ENCODE measurements at places on chromosomes 2 and 18.

GRCh38 chr2:58035352-58035751, 11.3 kb upstream of the VRK2 start:
- DNase-seq, result no peak

- DNase-seq, result no peak
Observed at GRCh38 chr2:182088681-182089320, 103.1 kb downstream of the PPP1R1C start.

DNA sequence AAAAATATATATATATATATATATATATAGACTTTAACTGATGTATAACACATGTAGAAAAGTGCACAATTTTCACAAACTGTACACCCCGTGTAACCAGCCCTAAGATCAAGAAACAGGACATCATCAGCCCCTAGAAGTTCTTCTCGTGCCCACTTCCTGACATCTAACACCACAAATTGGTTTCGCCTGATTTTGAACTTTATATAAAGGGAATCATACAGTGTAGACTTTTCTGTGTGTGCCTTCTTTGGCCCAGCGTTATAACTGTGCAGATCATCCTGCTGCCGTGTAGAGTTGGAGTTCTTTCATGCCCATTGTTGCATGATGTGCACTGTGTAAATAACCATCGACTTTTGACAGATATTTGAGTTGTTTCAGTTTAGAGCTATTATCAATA, 41.0 kb downstream of the SMAD7 start:
- no peak for DNase-seq

- DNase-seq, result no peak
Observed at GRCh38 chr18:34018336-34018735, 206.4 kb downstream of the NOL4 start.

GRCh38 chr2:96537066-96537733, 648 bp downstream of the ARID5A start:
- DNase-seq, result peak; percentile 83

DNA sequence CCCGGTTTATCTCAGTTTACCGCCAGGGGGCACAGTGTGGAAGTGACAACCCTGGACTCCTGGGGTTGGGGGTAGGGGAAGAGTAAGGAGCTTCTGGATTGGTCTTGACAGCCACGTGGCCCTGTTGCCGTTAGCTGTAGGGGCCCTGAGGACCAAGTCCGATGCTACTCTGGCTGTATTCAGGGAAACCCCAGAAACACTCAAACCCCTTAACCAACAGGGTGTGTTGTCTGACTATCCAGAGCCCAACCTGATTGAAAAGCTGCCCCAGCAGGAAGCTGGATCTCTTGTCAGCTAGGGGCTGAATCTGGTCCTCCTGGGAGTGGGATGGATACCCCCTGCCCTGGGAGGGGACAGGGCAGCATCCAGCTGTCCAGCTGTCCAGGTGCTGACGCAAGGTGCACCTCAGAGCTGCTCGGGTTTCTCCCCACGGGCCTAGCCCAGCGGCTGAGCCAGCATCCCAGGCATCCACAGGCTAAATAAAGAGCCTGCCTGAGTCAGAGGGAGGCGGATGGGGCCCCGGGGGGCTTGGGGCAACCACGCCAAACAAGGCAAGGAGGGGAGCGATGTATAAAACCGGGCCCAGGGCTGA, 3.1 kb upstream of the GMPPA start:
- DNase-seq, result no peak

GRCh38 chr2:28678175-28678855, 73.3 kb upstream of the PPP1CB start:
- no peak for DNase-seq
